ENCODE measurements at places on chromosomes 6 and 20.

- no peak for DNase-seq
Observed at GRCh38 chr6:107731422-107732319, 92.4 kb downstream of the SCML4 start.

DNA sequence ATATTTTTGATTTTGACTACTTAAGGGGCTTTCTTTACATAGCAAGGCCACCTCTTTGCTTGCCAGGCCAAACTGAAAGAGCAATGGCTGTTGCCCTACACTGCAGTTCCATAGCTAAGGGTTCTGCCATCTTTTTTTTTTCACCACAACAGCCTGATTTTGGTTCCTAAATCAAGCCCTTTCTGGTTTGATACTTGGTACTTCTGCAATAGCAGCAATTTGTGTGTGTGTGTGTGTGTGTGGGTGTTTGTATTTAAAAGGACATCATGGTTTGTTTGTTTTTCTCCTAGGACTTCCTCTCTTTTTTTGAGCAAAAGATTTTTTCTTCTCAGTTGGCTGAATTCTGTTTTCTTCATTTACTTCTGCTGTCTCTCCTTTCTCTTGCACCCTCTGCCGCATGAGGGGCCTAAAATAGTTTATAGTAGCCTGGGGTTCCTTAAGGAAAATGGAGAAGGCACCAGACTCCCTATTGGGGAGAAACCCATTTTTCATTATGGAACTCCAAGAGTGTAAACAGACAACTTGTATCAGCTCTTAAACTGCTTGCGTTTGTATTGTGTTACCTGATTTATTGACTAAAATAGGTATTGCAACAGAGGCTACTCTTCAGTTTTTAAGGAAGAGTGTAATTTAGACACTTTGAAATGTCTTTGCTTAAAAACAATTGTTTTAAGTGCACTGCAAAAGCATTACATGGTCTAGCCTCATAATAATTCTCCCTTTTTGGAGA, 12.2 kb upstream of the GCLC start:
- DNase-seq, result no peak

DNA sequence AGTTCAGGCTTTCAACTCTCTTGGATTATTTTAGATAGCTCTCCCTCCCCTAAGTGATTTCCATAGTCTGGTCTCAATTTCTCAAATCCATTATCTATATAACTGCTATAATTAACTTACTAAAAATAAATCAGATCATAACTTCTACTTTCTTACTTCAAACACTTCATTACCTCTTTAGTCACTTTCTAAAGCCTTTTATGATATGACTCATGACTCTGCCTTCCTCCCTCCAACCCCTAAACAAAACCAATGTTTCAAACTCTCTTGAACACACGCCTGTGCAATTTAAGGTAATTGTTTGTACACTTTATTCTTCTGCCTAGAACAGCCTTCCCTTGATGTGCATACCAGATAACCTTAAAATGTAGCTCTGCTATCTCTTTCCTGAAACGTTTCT, 100.5 kb downstream of the LMBRD1 start:
- no peak for DNase-seq

DNA sequence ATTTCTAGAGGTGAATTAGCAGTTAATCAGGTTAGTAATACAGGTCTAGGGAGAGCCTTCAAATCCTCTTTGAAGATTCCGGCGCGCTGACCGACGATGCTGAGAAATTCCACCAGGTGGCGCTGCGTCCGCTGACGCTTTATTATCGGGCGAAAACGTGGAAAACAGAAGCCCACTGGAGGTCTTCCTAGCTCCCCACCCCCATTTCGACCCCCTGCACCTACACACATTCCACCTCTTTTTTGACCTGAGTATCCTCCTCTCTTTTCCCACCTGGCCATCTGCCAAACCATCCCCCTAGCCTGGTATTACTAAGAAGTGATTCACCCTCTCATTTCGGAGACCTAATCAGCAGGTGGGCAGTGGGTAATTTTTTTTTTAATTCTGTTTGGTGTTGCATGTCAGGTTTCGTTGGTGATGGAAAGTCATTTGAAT, 65.4 kb upstream of the RIN2 start:
- peak; percentile 35 for DNase-seq

DNA sequence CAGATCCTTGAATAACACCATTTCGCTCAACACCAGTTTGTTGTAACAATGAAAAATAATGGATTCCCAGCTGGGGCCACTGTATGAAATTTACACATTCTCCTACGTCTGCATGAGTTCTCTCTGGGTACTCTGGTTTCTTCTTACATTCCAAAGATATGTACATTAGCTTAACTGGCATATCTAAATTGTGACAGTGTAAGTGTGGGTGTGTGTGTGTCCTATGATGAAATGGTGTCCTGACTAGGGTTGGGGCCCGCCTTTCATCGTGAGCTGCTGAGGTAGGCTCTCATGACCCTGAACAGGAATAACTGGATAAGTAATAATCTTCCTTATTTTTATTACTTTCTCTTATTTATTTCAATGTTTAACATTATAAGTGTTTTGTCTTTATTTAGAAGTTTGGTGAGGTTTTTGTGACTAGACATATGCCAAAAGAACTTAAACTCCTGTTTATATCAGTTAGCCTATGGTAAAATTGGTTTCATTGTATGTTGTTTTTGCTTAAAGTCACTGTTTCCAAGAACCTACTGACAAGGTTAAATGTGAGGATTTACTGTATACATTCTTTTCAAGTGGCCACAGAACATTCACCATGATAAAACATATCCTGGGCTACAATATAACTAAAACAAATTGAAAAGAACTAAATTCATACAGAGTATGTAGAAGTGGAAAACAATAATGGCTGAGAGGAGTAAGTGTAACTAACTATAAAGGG, 42.4 kb downstream of the RBL1 start:
- no peak for DNase-seq

GRCh38 chr6:99016355-99016754, 68.6 kb upstream of the FBXL4 start:
- no peak for DNase-seq

- no peak for DNase-seq
Observed at GRCh38 chr20:38950254-38950653, 11.9 kb upstream of the DHX35 start.

GRCh38 chr6:114062199-114062598, 91.3 kb upstream of the HDAC2 start:
- DNase-seq, result no peak

- no peak for DNase-seq
Observed at GRCh38 chr20:24491041-24491756, 21.8 kb downstream of the SYNDIG1 start.

DNA sequence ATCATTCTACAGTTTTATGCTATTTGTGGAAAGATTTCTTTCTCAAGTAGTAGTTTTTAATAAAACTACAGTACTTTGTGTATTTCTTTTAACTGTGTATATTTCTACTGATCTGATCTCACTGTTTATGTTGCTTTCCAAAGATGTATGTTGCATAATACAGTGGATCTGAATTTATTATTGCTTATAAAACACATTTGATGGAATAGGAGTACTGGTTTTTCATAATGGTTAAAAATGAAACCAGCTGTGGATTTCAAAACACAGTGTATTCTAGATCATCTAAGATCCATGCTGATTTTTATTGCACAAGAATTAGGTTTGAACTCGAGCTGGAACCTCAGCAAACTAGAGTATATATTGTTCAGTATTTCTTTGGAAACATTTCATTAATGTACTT, 8.0 kb downstream of the NKX2-4 start:
- no peak for DNase-seq

- no peak for DNase-seq
Observed at GRCh38 chr6:155389130-155389529, 66.5 kb downstream of the NOX3 start.

- no peak for DNase-seq
Observed at GRCh38 chr6:107217248-107217647, 101.9 kb upstream of the BEND3 start.

DNA sequence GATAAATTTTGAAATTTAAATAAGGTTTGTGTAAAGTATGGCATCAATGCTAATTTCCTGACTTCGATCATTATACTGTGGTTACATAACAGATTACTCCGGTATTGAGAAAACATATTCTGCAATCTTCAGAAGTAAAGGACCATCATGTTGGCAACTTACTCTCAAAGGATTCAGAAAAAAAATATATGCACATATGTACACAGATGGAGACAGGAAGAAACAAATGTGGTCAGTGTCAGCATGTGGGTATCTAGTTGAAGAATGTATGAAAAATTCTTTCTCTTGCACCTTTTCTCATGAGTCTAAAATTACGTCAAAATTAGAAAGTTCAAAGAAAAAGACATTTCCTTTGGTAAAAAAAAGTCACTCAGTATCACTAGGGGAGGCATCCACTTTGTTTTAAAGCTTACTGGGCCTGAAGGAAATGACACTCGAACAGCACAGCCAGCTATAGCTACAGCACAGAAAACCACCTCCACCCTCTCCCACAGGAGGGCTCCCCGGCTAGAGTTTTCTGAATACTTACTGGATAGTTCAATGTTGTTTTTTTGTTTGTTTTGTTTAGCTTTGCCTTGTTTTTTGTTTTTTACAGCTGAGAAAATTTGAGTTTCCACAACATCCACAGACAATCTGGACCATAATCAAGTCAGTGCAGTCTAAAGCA, 317.2 kb upstream of the AGPAT4 start:
- no peak for DNase-seq

DNA sequence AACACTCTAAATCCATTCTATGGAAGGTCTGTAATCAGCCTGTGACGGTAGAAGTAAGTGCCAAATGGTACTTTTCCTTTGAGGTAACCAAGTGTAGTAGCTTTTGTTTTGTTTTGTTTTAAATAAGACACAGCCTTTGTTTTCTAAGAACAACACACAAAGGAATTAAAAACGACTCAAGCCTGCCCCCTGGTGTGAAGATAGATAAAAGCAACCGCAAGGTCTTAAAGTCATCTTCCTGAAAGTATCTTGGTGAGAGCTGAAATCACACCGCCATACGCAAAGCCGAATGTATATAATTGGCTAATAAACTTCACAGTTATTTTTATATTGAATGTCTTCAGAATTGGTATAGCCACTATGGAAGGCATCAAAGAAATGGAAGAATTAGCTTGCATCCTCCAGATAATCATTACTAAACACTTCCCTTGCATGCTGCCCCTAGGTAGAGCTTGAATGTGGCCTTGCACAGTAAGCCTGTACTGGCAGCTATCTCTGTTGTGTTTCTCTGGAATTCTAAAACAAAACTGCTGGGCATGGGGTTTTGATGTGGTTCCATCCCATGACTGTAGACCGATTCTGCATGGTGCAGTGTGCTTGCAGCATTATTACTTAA, 95.6 kb downstream of the LAMP5 start:
- DNase-seq, result peak; percentile 1

- no peak for DNase-seq
Observed at GRCh38 chr6:35725081-35725708, 11.6 kb upstream of the ARMC12 start.

DNA sequence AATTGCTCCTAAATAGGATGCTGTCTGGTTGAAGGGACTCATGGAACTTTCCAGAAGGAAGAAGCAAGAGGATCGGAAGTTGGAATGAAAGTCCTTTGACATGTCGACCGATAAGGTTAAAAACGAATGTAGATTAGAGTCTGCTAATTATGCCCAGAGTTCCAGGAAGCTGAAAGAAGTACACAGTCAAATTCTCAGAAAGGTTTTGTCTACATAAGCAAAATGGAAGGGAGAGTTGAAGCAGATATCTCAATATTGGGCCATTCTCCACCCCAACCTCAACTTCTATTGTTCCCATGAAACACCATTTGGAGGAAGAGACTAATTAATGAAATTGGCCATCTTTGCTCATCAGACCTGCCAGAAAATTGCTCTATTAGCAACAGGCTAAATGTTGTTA, 64.0 kb downstream of the CAP2 start:
- no peak for DNase-seq

DNA sequence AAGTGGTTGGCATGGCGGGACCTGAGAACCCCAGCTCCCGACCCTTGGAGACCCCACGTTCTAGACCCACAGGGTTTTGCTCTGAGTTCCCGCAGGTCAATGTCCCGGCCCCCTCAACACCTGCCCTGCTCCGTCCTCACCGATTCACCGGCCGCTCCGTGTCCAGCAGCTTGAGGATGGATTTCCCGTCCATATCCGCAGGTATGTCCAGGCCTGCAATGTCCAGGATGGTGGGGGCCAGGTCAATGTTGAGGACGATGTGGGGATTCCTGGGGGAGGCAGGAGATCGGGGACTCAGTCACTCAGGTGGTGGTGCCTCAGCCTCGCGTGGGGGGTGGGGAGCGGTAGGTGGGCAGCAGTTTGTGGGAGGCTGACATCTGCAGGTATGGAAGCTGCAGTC, 106.7 kb downstream of the SULF2 start:
- no peak for DNase-seq

DNA sequence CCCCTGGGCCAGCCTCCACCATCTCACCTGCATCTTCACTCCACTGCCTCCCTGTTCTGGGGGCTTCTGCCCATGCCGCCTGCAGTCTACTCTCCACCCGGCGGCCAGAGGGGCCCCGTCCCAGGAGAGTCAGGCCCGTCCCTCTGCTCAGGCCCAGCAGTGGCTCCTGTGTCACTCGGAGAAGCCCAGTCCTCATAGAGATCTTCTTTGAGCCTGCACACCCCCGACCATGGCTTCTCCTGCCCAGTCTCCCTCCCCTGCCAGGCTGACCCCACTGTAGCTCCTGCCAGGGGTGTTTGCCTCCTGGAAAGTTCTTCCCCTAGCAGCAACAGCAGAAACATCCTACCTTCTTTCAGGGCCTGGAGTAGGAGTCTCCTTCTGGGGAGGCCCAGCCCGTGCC, 22.2 kb upstream of the NOL4L start:
- no peak for DNase-seq

DNA sequence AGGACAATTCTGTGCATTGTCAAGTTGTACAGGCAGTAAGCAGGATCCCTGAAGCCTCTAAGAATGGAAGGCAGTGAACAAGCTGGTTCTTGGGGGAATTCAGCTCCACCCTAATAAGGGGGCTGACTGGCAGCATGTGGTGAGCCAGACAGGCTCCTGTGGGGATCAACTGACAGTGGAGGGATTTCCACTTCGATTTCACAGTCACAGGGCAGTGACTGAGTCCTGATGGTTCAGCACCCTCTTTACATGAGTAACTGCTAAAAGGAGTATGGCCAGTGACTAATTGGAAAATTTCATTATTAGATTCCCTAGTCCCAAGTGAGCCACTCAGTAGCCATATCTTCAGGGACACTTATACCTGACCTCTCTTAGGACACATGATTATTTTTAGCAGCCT, 78.4 kb downstream of the NDUFAF5 start:
- DNase-seq, result no peak

GRCh38 chr6:25769983-25770382, 15.4 kb downstream of the SLC17A4 start:
- no peak for DNase-seq

Measured in T-helper 9 cell (primary cell).